ENCODE measurements at places on chromosomes 11 and 22. TPM values are rescaled to one million over a fixed set of nuclear protein-coding genes. Genes with fewer than 3 reads are reported as not detected.
A peak's percentile ranks its signal among the peaks of the same experiment; 100 is the strongest.

- DNase-seq, result peak; percentile 6
Observed at GRCh38 chr11:8365216-8365941, 101.7 kb upstream of the LMO1 start.

The RPL3 gene
- total RNA-seq, result 3,475 TPM

The KCNK7 gene
- not detected for total RNA-seq

The ST14 gene
- 24.8 TPM for total RNA-seq

The DEPDC7 gene
- total RNA-seq, result 2.2 TPM
